Activated CD4-positive, alpha-beta T cell treated with anti-CD3 and anti-CD28 coated beads, Interleukin-2, amount 50 U/mL, for 48 hours (primary cell): ENCODE measurements at places on chromosomes 1 and 21.

GRCh38 chr1:59404796-59405195 lies 107.9 kb downstream of the FGGY start:
- DNase-seq: no peak

DNA sequence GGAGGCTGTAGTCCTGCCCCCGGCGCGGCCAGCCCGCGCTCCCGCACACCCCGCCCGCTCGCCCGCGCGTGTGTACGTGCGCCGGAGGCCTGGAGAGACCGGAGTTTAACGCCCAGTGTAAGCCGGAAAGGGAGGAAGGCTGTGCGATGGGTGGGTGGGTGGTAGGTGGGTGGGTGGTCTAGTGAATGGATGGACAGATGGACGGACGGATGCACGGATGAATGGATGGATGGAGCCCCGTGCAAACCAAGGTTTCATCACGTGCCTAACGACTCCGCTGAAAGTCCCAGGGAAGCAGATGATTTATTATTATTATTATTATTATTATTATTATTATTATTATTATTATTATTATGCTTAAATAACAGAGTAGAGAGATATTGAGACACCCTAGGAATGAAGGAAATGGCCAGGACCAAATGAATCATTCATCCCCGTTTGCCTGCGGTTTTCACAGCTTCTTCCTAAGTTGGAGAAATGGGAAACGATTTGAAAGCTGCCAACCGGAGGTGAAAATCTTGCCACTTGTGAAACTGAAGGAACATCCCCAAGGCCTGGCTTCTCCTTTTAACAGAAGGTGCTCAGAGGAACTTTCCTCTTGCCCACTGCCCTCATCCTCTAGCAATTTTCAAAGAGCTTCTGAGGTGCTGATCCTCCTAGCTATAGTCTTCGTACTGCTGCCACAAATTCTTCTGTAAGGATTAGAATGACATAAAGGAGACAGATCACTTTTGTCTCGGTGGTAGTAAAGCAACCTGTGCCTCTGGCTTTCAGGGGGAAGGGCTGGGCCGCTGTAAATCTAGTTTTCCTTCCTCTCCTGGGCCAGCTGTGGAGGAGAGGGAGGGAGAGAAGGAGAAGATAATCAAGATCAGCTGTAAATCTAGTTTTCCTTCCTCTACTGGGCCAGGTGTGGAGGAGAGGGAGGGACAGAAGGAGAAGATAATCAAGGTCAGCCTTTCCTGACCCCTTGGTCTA lies 648 bp upstream of the RGS7 start:
- no peak for DNase-seq

- DNase-seq: no peak
These were observed 81.3 kb downstream of the UROD start for GRCh38 chr1:45093334-45093733.

DNA sequence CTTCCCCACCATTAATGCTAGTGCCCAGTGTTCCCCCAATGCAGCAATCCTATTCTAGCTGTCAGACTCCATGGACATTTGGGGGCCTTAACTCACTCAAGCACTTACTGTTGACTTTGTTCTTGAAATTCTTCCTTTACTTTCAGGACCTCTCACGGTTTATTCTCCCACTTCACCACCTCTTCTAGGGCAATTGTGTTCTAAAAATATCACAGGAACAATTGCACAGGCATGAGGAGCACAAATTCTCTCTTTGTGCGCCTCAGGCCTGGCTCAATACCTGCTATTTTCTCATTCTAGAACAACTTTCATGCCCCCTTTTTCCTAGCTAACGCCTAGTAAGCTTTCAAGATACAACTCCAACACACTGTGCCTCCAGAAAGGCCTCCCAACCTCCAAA lies 7.3 kb downstream of the MAB21L3 start:
- no peak for DNase-seq

GRCh38 chr1:246691622-246692495 lies 32.4 kb upstream of the SCCPDH start:
- no peak for DNase-seq

DNA sequence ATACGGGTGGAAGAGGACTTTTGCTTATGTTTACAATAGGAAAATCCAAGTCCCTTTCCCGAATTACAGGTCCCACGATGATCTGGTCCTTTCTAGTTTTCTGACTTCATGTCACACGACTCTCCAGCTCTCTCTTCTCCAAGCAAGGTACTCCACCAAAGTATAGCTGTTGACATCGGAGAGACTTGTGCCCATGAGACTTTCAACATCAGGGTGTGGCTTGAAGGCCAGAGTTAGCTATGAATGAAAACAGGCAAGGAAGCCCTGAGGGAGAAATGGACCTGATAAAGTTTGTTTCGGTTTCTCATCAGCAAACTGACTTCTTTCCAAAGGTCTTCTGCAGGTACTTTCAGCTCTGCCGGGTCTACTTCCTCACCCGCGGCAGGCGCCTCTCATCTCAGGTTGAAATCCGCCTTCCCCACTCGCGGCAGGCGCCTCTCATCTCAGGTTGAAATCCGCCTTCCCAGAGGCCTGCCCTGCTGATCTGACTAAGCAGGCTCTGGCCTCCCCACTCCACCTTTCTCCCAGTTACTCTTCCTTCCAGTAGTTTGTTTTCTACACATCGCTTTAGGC lies 2.1 kb upstream of the PER3 start:
- DNase-seq: no peak

DNA sequence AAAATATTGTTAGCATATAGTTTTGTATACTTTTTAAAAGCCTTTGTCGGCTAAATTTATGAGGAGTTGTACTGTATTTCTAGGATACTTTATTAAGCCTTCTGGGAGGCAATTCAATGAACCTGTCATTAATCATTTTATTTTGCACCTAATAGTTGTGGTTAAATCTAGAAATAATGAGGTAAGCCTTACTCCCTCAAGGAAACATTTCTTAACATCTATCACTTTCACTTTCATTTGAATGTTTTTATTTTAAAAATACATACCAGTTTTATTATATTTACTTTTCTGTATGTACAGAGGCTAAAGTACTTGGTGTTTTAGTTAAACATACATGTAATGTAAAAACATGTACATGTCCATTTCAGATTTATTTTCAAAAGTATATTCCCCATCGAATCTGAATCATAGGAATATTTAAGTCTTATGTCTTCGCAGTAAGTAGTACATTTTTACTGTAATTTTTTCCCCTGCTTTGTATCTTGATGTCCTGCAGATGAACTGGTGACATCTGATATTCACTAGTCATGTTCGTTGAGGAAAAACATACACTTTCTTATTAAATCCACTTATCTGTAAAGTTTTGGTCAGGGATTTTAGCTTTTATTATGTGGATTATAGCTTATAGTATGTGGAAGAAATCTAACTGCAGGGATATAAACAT lies 82.8 kb downstream of the DISP1 start:
- DNase-seq: no peak

DNA sequence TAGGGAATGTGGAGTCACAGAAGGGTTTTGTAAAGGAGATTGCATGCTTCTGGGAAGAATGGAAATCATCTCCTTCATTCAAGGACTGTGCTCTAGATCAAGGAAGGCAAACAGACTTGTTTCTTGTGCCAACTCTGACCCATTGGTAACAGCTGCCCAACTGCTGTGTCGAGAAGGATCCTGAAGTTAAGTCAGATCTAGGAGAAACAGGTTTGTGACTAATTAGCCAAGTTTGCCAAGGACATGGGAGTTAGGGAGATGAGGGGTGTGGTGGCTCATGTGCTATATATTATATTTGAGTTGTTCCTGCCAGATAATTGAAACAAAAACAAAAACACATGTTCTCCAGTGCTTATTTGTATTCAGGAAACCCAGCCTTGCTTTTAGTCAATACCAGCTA lies 251.2 kb upstream of the USP24 start:
- no peak for DNase-seq

- DNase-seq: no peak
These were observed 363.5 kb upstream of the DUSP10 start for GRCh38 chr1:222105393-222105737.

GRCh38 chr1:59750328-59751003 lies 64.3 kb upstream of the HOOK1 start:
- no peak for DNase-seq

DNA sequence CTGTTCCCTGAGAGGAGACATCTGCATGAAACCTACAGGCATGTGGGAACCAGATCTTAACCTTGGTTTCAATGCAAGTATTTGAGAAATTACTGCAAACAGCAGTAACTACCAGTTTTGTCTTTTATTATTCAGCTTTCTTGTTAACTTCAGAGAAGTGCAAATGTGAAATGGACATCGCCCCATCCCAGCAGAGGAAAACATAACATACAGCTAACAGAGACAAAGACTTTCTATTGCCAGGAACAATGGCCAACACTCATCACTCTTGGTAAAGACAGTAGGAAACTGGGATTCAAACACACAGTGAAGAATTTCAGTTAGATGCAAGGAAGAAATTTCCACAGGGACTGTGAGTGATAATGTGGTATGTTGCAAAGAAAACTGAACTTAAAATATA lies 115.1 kb downstream of the SLC30A10 start:
- DNase-seq: no peak

DNA sequence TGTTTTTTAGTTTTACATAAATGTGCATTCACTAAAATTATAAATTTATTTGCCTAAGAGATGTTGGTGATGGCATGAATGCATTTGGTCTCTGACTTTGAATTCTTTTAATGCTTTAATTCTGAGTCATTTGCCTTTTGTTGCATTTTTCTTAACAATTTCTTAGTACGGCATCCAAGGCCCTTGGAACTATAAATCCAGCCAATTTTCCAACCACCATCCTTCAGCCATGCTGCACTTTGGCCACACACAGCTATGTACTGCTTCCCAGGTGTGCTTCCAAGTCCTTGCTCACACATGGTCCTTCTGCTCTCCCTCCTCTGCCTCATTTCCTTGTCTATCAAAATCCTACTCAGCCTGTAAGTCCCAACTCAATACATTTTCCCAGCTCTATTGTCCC lies 161.0 kb downstream of the DHRS3 start:
- no peak for DNase-seq

DNA sequence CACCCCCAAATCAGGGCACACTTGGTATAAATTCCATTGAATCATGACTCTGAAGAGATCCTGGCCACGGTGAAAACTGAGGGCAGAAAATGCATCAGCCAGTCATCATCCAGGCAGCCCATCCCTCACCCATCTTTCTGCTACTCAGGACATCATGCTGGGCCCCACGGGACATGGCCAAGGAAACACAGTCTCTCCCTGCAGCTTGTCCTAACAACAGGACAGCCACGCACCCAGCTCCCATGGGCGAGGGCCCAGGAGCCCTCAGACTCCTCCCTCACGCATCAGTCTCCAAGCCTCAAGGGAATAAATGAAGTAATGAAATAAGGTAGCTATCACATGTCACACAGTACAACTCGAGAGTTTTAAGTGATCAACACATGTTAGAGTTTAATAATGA lies 37.8 kb downstream of the ELK4 start:
- no peak for DNase-seq

DNA sequence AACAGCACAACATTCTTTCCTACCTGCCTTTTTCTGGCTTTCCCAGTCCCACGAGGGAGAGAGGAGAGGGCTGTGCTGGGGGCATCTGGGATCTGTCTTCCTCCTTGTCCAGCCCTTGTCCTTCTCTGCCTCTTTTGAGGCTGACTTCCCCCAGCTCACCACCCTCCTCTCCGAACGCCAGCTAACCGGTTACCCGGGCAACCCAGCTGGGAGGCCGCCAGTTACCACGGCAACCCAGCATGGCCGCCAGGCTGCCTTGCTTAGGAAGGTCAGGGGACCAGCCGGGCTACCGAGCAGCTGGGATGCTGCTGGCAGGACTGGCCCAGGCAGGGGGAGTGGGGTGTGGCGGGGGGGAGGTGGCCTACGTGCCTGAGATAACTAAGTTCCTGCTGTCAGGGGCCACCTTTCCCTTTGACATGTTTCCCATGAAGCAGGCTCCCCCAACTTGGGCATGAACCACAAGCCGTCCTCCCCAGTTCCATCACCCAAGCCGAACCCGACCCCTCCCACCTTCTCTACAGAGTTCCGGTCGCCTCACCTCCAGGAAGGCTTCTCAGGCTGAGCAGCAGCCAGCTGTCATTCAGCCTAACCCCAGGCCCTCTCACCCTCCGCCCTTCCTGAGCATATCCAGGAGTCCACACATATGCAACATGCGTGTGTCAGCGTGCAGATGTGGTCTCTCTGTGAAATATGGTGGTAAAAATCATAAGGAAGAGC lies 8.7 kb downstream of the PLEKHA6 start:
- no peak for DNase-seq

DNA sequence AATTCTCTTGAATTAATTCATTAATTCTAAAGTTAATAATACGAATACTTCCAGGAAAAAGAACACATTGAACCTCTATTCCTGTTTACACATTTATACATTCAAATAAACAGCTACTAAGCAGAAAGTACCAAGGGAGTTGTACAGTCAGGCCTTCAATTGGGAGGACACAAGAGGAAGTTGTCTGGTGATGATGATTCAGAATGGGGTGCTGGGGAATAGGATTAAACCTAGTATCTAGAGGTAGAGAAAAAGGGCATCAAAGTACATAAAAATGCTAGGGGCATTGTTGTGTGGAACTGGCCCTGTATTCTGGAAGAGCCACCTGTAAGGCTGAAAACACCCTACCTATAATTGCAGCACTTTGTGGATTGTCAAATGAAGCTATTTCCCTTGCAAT lies 71.7 kb upstream of the MROH9 start:
- no peak for DNase-seq

GRCh38 chr1:50415235-50416149 lies 7.8 kb downstream of the DMRTA2 start:
- DNase-seq: no peak

GRCh38 chr1:203424861-203425662 lies 50.5 kb upstream of the PRELP start:
- no peak for DNase-seq

DNA sequence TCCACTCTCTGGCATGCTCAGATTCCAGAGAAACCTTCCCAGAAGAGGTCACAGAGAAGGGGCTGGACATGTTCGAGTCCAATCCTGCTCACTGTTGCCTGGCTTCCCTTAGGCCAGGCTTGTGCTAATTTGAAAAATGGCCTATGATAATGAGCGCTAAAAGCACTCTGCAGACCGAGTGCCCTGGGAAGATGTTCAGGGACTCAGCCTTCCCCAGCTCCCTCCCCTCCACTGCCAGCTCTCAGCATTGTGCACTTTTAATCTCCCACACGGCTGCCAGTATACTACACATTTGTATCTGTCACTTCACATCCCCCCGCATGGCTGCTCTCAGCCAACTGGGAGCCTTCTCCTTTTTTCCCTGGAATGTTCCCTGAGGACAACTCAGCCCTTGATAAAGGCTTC lies 24.1 kb downstream of the FAM163A start:
- DNase-seq: no peak
